Mammary epithelial cell (primary cell): ENCODE measurements at places on chromosomes 4 and X. TPM values are rescaled to one million over a fixed set of nuclear protein-coding genes. Genes with fewer than 3 reads are reported as not detected.

CCNG2 gene
- total RNA-seq = 45.8 TPM

ARHGAP4 gene
- 1.3 and 2.3 TPM in 2 replicates for total RNA-seq

SYTL5 gene
- total RNA-seq = not detected in 2 replicates

MAGEE1 gene
- 3.3 TPM for total RNA-seq

GAGE1 gene
- total RNA-seq = not detected in 2 replicates

SPIN2B gene
- 7.2 and 9.6 TPM in 2 replicates for total RNA-seq

PNMA6A gene
- total RNA-seq = under 0.01 TPM

- peak; percentile 76 for DNase-seq
Observed at GRCh38 chrX:119468551-119469312, 488 bp downstream of the SLC25A5 start.

DNA sequence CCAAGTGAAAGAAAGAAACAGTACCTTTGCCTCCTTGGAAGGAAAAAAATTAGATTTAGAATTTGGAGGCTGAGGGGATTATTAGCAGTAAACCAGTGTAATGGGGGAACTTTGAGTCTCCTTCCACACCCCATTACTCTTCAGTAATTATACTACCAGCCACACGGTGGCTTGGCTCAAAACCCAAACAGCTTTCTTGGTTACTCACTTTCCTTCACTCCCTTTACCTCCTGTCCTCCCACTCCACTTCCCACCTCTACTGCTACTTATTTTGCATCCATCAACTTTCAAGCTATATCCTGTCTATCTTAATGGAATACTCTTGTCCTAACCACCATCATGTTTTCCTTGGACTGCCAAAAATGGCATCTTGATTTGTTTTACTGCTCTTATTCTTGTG, 310.6 kb upstream of the AADAT start:
- no peak for DNase-seq

GRCh38 chr4:26233350-26233749, 87.5 kb upstream of the RBPJ start:
- DNase-seq = no peak

DNA sequence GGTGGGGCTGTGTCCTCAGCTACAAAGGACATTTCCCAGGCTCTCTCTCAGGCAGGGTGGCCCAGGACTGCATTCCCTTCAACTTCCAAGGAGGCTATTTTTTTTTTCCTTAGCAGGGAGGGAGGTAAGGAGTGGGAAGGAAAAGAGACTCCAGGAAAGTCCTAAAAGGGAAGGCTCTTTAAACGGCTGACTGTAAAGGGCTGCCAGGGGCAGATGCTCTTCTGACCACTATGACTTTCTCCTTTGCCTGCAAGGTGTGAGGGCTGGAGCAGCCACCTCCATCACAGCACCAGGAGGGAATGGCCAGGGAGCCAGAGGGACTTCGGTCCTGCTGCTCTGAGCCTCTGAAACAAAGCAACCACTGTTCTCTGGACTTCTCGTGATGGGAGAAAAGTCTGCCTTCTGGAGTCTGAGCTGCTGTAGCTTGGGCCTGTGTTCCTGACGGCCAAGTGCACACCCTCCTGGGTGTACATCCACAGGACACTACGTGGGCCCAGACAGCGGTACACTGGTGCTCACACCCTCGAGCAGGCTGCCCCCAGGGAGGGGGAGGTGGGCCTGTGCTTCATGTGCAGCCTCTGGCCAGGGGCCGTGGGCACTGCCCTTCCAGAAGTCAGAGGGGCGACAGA, 17.9 kb downstream of the NAT8L start:
- no peak for DNase-seq

GRCh38 chrX:133249266-133250058, 31.3 kb upstream of the TFDP3 start:
- DNase-seq = no peak

- no peak for DNase-seq
Observed at GRCh38 chrX:74291577-74291963, 12.4 kb upstream of the ZCCHC13 start.

DNA sequence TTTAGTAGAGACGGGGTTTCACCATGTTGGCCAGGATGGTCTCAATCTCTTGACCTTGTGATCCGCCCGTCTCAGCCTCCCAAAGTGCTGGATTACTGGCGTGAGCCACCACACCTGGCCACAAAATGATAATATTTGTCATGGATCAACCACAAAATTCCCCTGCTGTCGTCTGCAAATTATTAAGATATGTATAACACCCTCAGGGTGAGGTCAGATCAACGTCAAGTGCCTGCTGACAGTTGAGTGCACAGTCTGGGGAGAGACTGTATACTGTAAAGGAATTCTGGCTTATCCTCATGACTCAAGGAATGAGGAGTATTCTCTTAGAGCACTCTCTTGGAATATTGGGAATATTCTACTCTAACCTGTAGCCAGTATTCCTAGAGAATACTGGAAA, 11.2 kb downstream of the EPGN start:
- peak; percentile 59 for DNase-seq

GRCh38 chr4:140806163-140806562, 50.0 kb upstream of the TBC1D9 start:
- DNase-seq = no peak

DNA sequence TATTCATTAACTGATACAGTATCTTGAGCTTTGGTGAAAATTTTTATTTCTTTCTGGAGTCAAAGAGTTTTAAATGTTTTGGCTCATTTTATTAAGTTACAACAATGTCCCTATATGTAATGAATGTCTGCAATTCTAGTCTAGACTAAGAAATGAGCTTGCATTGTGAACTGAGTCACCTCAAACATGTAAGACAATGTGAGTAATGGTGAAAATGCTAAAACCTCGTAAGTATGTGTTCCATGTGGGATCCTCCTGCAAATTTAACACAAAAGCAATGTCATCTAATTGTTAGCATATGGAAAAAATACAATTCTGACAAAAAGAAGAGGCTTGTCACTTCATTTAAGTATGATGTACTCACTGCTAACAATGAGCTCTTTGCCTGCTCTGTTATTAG, 480.5 kb upstream of the FSTL5 start:
- no peak for DNase-seq

GRCh38 chrX:106997611-106998010, 2.4 kb downstream of the MORC4 start:
- DNase-seq = no peak

DNA sequence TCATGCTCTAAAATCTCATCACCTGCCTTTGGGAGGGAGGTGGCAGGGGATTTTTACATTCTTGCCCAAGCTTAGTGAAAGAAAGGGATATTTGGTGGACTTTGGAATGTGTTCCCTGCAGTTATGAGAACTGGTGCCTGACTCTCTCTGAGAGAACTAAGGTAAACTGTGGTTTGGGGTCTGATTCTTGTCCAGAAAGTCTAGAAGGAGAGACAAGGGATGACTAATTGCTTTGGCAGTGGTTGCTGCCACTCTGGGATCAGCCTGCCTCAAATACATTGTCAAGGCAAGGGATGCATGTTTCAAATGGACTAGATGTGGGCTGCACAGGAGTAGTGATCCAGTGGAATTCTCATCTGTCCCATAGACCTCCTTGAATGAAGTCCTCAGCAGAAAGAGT, 115.2 kb downstream of the DDIT4L start:
- DNase-seq = peak; percentile 31

GRCh38 chrX:136325377-136325776, 24.6 kb downstream of the ADGRG4 start:
- no peak for DNase-seq

GRCh38 chrX:13373431-13374187, 53.8 kb upstream of the ATXN3L start:
- DNase-seq = peak; percentile 70

- DNase-seq = peak; percentile 39
Observed at GRCh38 chr4:38562751-38563198, 101.2 kb upstream of the KLF3 start.

DNA sequence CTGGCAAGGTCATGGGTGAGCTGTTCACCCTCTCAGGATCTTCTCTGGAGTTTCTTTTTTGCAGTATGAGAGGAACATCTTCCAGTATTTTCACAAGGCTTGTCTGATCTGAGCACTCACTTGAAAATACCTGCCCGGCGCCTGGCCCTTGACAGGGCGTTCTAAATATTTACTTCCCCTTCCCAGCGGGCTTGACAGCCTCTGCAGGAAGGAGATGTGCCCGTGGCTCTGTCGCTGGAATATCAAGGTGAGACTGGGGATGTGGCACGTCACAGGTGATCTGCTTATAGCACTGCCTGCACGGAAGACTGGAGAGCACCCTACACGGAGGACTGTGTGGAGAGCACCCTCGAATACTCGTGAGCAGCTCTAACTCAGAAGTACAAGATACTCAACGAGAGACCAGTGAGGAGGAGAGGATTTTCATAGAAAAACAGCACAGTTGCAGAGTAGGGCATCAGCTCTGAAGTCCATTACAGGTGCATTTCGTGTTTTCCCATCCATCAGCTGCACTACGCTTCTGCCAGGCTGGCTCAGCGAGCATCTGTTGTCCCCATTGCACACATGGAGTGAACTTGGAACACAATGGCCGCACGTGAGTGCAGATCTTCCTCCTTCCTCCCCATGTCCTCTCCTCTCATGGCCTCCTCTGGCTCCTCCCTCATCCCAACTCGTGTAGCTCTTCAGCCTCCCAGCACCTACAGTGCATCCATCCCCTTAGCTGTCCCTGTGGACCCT, 32.1 kb downstream of the ZBTB49 start:
- DNase-seq = no peak

DNA sequence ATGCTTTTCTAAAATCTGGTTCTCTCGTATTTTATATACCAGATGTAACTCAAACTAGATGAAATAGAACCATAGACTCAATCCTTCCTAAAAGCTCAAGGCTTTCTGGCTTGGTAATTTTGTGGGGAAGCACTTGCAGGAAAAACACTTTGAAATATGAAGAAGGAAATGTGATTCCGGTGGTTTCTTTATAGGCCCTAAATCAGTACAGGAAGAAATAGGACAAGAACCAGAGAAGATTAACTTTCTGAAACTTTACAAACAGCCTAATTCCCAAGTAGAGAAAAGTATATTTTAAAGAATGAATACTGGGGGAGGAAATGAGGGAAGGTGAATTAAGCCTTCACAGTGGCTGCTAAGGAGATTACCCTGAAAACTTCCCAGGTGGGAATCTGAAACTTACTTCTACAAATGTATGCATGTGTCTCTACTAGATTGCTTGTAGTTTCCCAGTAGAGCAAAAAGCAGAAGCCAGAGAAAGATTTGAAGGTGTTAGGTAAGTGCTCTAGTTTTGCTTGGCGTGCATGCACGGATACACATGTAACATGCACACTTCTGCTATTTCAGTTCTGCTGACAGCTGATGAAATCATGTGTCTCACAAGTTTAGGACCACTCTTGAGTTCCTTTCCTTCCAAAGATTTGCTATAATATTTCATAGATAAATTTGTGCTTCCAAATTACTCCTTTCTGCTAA, 92.1 kb downstream of the AFF1 start:
- no peak for DNase-seq

DNA sequence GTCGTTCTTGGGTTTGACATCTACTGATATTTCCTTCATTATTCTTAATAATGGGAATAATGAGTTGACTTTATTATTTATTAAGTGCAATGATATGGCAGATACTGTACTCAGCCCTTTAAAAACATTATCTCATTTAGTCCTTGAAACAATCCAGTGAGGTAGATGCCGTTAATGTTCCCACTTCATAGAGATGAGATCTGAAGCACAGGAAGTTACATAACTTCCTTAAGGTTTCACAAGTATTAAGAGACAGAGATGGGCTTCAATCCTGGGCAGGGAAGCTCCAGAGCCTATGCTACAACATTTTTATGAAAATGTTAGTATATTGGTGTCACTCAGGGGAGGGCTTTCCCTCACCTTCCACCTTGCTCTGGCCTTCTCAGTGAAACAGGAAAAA, 9.7 kb upstream of the KLHL13 start:
- no peak for DNase-seq

GRCh38 chr4:55296096-55296495, 49.9 kb upstream of the SRD5A3 start:
- DNase-seq = no peak

DNA sequence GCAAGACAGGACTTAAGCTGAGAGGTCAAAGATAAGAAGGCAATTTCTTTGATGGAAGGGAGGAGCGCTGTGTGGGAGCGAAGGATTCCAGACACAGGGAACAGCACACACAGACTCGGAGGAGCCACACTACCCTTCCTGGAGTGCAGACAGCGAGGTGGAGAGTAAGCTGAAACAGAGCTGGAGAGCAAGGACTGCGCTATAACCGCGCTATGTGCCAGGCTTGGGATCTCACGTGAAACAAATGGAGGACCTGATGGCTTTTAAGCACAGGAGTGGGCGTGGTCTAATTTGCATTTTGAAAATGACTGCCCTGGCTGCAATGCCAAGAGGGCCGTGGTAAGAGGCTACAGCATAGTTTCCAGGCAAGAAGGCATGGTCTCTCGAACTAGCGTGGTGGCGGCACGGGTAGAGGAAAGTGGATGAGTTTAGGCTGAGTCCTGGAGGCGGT, 113.9 kb upstream of the SORBS2 start:
- DNase-seq = no peak

DNA sequence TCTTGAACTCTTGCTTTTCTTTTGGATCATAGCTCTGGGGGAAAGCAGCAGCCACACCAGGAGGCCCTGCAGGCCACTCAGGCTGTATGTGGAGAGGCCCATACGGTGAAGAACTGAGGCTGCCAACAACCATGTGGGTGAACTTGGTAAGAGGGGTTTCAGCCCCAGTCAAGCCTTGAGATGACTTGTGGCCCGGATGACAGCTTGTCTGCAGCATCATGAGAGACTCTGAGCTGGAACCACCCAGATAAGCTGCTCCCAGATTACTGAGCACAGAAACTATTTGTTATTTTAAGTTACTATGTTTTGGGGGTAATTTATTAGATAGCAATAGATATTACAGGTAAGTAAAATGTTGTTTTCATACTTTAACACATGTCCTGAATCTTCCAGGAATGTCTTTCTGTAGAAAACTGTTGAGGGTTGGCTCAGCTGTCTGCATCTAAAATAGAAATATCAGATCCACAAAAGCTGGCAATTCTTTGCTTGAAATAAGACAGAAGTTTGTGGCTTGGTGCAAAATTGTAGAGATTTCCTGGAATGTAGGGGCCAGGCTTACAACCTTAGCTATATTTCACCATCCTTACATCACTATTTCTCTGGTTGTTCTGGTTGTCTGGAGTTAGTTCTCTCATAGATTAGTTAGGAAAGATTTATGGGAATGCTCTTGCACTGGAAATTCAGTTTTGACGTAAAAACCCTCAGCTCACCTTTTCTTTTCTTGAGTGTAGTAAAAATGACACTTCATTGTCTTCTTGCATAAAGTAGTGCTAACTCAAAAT, 272.1 kb downstream of the RAPGEF2 start:
- no peak for DNase-seq

- peak; percentile 64 for DNase-seq
Observed at GRCh38 chr4:156475322-156475721, 496.3 kb downstream of the PDGFC start.

DNA sequence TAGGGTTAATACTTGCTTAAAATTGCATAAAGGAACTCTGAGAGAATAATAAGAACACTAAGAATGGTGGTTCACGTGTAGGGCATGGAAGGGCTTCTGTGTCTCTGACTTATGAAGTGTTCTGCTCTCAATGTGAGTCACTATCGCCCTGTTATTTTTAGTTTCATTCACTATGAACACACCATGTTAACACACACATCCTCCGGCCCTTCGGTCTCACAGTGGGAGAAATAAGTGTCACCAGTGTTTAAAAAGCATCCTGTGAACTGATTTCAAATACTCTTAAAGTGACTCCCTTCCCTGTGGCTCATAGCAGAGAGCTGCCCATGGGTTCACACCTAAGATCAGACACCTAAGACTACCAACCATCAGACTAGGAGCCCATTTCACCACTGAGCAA, 33.8 kb upstream of the FGFBP2 start:
- no peak for DNase-seq
